ENCODE measurements at places on chromosomes 4 and X.

- no peak for DNase-seq
Observed at GRCh38 chr4:83920375-83920774, 384.5 kb downstream of the GPAT3 start.

DNA sequence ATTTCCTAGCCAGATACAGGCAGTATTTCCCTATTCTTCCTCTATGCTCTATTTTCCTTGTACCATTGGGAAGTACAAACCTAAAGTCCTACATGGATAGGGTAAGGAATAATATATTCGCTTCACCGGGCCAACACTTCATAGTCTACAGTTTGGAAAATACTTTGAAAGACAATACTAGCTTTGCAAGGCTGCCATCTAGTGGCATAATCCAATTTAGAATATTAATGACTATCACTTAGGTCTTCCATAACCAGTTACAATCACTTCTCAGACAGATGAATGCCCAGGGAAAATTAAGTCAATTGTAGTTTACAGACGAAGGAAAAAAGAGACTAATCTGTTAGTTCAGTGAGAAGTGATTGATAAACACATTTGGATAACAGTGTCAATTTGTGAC lies 141.0 kb upstream of the FAM47C start:
- no peak for DNase-seq

DNA sequence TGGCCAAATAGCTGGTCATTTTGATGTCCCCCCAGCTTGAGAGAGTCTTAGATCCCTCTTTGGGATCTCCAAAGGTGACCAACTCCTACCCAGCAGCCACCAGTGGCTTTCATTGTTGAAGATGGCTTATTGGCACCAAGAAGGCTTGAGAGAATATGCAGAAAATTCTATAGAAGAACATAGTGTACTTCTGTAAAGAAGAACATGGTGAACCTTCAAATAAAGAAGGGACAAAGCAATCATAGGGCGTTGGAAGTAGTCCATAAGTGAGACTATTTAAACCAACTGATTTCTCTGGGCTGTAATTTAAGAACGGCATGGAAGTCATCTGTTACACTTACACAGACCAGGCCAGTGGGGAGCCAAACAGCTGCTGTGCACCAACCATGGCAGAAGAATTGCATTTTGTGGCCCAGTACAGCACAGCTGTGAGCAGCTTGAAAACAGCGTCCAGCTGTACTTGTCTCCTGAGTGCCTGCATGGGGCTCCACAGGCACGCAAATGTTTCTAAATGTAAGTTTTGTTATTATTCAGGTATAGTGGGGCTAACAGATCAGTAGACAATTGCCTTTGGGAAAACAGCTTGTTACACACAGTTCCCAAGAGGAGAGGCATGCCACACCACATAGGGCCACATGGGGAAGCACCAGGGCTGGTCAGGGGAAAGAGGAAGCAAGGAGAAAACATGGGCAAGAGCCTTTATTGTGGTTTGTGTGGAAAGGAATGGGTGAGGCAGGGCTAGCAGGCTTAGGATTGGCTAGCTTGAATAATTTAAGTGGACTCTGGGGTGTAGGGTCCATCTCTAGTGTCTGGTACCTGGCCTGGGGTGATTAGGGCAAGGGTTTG lies 125.0 kb downstream of the ARHGAP6 start:
- no peak for DNase-seq

GRCh38 chrX:153055871-153056749 lies at the start of gene PNMA3:
TSS of gene PNMA3 (plus strand) at chrX:153056470. CDS start at chrX:153057056, 586 bp downstream.
- DNase-seq = no peak

DNA sequence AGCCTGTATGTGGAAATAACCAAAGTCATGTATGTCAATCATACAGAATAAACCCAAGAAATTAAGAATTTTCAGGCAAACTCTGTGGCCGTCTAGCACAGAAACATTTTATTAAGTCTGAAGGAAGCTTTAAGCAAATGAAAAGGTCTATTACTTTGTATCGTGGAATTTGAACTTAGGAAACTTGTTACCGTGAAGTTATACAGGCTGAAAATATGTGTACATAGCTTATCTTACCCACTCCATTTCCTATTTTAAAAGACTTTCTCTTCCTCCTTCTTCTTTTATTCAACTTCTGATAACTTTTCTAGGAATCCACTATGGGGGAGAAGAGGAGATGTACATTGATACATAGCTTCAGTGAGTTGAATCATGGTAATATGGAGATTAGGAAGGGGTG lies 108.3 kb downstream of the AGTR2 start:
- no peak for DNase-seq

GRCh38 chrX:136764206-136764605 lies 16.5 kb downstream of the ARHGEF6 start:
- no peak for DNase-seq

- no peak for DNase-seq
Observed at GRCh38 chrX:128287693-128288092, 235.5 kb upstream of the ACTRT1 start.

- no peak for DNase-seq
Observed at GRCh38 chrX:10450959-10451355, 169.4 kb downstream of the MID1 start.

DNA sequence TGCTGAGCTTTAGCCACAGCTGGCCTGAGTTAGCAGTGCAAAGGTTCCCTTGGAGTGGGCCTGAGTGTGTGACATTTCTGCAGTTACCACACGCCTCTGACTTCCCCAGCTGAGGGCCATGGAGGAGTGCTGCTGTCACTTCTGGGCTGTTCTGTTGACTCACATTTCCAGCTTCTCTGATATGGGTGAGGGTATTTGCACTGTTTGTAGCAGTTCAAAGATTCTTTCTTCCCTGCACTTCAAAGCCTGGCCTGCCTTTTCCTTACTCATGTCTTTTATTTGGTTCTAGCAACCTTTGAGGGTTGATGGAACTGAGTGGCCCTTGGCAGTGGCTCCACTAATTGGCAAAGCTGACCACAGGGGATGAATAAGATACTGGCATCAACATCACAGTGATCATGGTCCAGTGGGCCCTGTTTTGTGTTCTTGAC lies 26.4 kb upstream of the SCML1 start:
- no peak for DNase-seq

DNA sequence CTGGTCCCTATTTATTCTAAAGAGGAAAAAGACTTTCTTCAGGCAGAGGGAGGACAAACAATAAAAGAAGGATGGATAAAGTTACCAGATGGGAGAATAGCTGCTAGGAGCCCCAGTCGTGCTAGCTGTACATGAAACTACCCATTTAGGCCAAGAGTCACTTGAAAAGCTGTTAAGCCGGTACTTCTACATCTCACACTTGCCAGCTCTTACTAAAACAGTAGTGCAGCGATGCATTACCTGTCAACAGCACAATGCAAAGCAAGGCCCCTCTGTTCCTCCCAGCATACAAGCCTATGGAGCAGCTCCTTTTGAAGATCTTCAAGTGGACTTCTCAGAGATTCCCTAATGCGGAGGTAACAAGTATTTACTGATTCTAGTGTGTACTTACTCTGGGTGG lies 1138.8 kb downstream of the ARAP2 start:
- DNase-seq = no peak

DNA sequence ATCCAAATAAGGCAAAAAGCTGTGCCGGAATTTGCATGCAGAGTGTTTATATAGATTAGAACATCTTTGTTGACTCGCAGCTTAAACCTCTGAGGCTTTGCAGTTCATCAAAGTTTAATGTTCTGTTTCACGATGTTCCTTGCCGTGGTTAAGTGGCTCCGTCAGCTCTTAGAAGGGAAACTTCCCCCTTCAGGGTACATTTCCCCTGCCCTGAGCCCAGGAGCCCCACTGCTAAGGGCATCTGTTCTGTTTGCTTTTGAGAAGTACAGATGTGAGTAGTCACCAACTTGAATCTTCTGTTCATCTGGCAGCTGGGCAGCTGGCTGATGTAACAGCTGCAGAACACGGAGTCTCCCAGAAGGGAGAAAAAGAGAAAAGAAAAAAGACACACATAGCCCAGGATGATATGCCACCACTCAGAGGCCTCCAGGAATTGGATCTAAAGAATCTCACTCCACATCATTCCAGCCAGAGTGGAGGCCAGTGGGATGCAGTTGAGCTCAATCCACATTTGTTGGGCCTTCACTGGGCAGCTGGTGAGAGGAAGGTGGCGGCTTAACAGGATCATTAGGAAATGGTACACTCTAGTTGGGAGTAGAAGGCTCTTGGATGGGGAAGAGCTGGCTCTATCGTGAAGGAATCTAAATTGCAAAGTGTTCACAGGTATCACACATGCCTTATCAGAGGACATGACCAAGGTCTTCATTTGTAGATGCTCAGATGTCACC lies 178.7 kb upstream of the RBPJ start:
- DNase-seq = no peak

DNA sequence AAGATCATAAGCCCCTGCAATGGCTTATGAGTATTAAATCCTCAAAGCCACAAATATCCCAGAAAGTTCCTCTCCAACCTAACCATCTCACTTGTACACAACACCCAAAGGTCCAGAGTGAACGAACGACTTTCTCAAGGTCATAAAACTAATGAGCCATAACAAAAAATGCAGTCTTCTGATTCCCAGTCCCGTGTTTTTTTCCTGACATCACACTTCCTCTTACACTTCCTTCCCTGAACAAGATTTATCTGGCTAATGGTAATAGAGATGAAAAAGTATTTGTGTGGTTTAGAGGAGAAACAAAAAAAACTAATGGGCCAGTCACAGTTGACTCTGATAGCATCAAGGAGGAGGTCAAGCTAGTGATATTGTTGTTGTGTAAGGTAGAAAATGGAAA lies 99.5 kb upstream of the KLHL13 start:
- no peak for DNase-seq

GRCh38 chr4:27666943-27667342 lies 806.3 kb downstream of the STIM2 start:
- DNase-seq = no peak

DNA sequence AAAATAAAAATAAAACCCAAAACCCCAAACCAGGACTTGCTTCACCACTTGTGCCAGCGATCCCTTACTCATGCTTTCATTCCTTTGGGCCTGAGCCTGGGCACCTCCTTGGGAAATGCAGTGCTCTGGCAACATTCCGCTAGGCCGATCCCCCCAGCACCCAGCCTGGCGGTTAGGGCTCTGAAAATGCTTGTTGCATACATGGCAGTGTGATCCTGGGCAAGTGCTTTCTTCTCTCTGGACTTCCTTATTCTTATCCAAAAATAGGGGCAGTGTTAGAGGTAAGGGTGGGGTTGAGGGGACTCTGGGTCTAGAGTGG lies 4.6 kb downstream of the ZNF185 start:
- DNase-seq = no peak

- no peak for DNase-seq
Observed at GRCh38 chrX:50707955-50708699, 105.9 kb downstream of the SHROOM4 start.

DNA sequence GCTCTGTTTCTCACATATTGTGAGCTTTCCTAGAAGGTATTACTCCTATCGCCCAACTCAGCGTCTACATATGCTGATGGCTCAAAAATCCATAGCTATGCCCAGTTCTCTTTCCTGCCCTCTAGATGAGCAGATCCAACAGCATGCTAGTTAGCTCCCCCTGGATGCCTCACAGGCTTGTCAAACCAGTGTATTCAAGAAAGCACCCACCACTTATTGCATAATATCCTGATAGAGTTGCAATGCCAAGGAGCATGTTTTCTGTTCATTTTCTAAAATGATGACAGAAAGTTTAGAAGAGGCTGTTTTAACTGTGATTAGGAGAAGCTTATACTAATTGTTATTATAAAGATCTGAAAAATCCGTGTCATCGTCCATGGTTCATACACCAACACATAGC lies 1.9 kb upstream of the PACRGL start:
- DNase-seq = no peak

DNA sequence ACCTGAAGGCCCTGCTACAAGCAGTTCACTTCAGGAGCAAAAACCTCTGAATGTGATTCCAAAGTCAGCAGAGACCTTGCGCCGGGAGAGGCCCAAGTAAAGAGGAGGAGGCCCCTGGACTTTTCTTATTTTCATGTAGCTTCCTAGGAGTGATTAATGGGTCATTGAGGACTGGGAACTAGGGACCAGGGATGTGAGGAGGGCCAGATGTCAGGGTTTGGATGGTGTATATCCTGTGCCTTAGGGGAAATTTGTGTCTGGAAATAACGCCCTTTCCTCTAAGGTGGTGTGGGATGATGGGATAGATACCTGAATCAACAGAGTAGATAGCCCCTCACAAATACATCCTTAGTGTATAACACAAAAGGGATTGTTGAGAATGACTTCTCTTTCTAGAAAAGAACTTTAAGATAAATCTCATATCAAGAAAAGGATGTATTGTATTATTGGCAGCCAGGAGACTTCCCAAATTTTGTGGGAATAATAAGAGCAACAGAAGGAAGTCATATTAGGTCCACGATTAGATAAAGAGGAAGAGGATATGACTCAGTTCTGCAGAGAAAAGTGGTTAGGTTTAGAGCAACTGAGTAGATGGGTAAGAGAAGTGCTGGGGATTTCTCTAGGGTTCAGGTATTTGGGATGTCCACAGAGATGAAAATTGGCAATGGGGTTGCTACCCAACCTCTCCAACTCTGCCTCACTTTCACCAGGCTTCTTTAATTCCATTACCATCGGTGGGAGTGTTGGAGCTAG lies 1.1 kb downstream of the ITGB1BP2 start:
- no peak for DNase-seq

GRCh38 chr4:128908735-128909134 lies 99.2 kb downstream of the JADE1 start:
- DNase-seq = no peak

DNA sequence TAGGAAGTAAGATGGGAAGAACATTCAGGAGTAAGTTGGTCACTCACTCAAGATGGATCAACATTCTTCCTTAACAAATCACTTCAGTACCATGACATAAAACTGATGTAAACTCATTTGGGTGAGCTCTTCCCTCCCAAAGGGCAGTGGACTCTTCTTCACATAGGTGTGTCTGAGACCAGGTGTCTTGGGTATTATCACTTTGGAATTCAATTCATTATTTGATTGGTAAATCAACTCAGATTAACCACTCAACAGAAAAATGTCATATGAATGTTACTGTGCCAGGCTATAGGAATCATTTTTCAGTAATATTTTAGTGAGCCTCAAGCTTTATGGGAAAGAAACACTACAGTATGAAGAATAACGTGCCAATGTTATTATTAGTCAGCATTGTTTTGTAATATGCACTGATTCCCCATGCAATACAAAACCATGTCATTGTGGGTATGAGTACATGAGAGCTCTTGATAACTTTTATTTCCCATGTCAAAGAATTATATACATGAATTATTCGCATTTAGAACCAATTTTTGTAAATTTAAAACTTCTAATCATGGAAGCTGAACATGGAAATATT lies 58.6 kb upstream of the ETNPPL start:
- DNase-seq = no peak

DNA sequence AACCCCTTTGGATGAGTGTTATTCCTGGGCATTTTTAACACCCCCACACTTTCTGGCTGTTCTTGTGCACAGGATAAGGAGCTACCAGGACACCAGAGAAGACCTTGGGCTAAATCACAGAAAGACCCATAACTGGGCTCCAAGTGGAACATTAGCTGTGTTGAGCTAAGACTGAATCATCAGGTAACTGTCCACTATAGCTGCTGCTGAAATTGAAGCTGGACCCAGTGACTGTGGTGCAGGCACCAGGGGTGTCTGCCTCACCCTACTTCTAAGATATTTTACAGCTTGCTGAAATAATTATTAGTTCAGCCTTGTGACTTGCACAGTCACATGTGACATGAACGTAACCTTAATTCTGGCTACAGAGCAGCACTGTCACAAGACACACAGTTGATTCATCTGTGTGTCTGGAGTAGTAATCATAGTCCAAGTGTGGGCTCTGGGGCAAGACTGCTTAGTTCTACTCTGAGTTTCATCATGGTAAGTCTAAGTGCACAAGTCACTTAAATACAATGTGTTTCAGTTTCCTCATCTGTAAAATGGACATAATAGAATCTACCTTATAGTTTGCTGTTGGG lies 127.4 kb downstream of the SLC39A8 start:
- no peak for DNase-seq

- DNase-seq = no peak
Observed at GRCh38 chrX:39556056-39556455, 541.7 kb downstream of the BCOR start.

All from activated T-cell treated with anti-CD3 and anti-CD28 coated beads for 4 hours (primary cell).